ENCODE measurements at places on chromosomes 2 and 18. TPM values are rescaled to one million over a fixed set of nuclear protein-coding genes. Genes with fewer than 3 reads are reported as not detected.
A peak's percentile ranks its signal among the peaks of the same experiment; 100 is the strongest.

The DTNA gene
- 18.6 TPM for total RNA-seq

The KATNAL2 gene
- 15.4 TPM for total RNA-seq

DNA sequence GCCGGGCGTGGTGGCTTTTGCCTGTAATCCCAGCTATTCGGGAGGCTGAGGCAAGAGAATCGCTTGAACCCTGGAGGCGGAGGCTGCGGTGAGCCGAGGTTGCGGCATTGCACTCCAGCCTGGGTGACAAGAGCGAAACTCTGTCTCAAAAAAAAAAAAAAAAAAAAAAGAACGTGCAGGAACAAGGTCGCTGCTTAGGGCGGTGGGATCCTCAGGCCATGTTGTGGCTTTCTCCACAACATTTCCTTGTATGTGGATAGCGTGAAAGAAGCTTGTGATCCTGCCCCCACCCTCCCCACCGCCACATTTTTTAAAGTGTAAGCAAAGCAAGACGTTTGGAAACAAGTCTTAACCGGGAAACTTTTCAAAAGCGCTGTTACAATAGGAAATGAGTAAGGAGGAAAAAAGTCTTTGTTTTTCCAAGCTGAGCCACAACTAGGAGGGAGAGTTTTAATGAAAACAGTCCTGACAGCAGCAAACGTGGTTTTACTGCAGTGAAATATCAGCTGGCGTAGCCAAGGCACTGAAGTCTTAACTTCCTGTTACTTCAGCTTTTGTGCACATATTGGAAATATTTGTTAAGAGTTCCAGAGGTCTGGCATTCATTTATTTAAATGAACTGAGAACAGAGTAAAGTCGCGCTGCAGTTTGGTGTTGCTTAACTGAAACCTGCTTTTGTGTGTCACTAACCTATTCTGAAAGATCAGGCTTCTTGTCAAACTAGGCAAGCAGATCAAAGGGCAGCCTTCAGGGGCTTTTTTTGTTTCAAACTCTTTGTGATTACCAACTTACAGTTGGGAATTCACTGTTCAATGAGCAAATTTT lies 3.8 kb downstream of the TGIF1 start:
- peak; percentile 76 for DNase-seq

GRCh38 chr2:46179037-46179621 lies 118.1 kb upstream of the EPAS1 start:
- DNase-seq = peak; percentile 66

- DNase-seq = no peak
Observed at GRCh38 chr2:8574196-8575037, 107.4 kb upstream of the ID2 start.

GRCh38 chr2:73033142-73033765 lies 38.3 kb downstream of the SFXN5 start:
- DNase-seq = no peak

The GAREM1 gene
- total RNA-seq = 9.5 TPM

DNA sequence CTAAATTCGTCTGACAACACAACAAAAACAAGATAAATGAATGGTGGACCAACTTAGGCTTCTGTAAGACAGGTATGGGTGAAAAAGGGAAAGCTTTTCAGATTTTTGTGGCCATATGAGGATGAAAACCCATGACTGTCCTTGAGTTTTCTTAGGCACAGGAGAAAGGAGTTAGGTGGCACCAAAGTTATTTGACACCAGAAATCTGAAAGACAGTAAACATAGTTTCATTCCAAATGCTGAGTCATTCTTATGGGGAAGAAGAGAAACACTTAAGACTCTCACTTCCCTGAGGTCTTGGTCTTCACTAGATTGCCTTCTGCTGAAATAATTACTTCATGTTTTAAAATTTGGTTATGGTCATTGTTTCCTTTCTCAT lies 5.2 kb upstream of the GPD2 start:
- peak; percentile 43 for DNase-seq

The SCN1A gene
- 0.83 TPM for total RNA-seq

The ZNF2 gene
- 5.6 TPM for total RNA-seq

DNA sequence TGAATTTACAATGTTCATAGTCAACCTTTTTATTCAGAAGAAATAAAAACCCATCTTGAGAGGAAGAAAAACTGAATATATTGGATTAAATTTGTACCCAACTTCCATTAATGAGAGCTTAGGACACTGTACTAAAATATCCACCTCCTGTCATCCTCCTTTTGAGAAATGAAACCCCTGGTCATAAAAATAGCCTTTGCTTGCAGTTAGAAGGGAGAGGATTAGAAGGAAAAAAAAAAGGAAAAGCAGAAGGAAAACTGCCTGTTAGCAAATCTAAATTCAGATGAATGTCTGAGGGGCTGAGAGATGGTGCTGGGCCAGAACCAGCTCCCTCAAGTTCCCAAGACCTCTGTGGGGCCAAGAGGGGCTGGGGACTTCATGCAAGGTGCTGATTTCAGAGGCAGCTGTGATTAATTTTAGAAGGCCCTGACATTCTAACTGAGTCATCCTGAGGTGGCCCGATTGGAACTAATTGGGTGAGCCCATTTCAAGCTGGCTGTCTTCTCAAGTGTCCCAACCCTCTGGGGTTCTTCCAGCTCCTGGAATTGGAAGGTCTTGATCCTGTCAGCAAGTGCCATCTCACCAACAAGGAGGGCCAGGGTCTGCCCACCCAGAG lies 38.4 kb upstream of the BIN1 start:
- no peak for DNase-seq

GRCh38 chr2:113818382-113818951 lies 62.0 kb upstream of the SLC35F5 start:
- DNase-seq = no peak

GRCh38 chr2:47025969-47026610 lies 110.5 kb upstream of the MCFD2 start:
- DNase-seq = no peak

- no peak for DNase-seq
Observed at GRCh38 chr18:13138420-13139139, 80.0 kb upstream of the LDLRAD4 start.

DNA sequence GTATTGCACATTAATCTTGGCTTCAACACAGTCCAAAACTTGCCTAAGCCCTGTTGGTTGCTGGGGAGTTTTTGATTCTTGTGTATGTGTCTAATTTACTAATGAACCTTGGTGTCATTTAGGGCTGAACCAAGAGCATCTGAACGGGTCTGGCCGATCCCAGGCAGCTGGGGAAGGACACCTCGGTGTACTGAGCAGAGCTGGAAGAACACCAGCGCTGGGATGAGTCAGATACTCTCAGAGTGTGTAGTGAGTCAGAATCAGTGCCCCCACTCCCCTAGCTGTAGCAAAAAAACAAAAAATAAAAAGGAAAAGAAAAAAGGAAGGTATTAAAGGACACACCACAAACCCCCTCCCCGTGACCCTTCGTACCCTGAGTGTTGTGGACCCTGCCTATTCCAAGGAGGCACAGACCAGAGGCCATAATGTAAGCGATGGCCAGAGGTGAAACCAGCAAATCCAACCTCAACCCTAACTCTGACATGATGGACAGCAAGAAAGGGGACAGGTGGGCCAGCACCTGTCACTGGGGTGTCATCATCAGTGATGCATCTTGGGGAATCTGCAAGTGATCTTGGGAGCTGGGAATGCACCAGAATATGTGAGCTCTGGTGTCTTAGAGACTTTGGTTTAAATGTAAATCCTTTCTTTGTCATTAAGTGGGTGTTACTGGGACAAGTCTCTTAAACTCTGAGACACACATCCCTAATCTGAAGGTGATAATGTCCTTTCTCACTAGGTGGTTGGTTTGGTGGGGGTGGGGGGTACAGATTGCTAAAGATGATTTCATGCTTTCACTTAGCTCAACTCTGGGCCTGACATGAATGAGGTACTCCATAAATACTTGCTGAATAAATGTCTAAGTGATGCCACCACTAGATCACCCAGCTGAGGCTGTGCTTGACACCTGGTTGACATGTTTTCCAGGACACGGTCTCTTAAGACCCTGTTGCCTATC lies 34.2 kb upstream of the NCOA1 start:
- peak; percentile 46 for DNase-seq

The NPAS2 gene
- 9.4 TPM for total RNA-seq

DNA sequence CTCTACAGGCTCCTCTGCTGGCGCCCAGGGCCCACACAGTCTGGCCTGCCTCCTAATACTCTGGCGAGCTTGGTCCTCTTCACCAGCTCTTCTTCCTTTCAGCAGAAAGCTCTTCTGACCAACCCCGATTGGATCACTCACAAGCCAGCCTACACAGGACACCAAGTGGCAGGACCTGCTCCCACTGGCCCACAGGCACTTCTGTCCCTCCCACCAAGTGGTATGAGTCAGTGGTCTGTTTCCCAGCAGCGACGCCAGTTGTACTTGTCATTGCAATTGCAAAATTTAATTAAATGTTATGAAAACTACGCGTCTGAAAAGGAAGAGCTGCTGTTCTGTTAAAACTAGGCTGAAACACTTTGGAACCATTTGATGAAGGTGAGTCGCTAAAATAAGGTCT lies 46.7 kb downstream of the NDUFA10 start:
- no peak for DNase-seq

The SKOR2 gene
- total RNA-seq = not detected

The FZD7 gene
- 15.1 TPM for total RNA-seq

GRCh38 chr2:42979416-42979869 lies 187.1 kb upstream of the HAAO start:
- no peak for DNase-seq

The COL4A3 gene
- not detected for total RNA-seq

The FAM117B gene
- total RNA-seq = 13.3 TPM

- DNase-seq = no peak
Observed at GRCh38 chr2:119706221-119706620, 27.2 kb downstream of the TMEM177 start.

GRCh38 chr2:179170901-179171300 lies 93.7 kb downstream of the SESTD1 start:
- no peak for DNase-seq

DNA sequence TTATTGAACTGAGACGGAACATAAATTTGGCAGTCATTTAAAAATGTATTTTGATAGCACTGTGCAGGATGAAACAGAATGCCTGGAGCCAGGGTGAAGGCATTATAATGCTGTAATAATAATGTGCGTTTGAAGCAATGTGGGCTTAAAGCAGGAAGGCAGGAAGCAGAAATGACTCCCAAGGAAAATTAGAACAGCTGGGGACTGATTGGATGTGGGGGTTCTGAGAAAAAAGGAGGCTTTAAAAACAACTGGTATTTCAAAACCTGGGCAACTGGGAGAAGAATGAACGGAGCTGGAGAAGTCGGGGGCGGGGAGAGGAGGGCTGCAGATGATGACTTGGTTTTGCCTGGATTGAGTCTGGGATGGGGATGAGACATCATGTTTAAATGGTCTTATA lies 12.6 kb downstream of the FAM124B start:
- no peak for DNase-seq

The MAP2 gene
- total RNA-seq = 2.0 TPM

- peak; percentile 28 for DNase-seq
Observed at GRCh38 chr2:74577448-74577847, 22.9 kb downstream of the DOK1 start.

DNA sequence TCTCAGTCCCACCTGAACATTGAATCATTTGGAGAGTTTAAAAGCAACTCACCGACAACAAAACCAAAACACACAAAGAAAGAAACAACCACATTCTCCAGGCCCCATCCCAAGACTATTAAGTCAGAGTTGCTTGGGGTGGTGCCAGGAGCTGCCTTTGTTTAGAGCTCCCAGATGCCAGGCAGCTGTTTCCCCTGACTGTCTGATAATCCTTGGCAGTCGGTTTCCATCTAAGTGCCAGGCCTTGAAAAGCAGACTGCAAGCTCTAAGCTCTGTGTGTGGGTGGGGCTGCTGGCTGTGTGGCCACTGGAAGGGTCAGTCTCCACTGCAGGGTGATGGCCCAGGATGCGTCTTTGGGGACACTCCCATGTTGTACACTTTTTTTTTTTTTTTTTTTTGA lies 255.3 kb upstream of the AGAP1 start:
- peak; percentile 91 for DNase-seq

GRCh38 chr2:60468382-60469085 lies 84.9 kb downstream of the BCL11A start:
- no peak for DNase-seq

The LRRC30 gene
- total RNA-seq = not detected

The ARHGAP15 gene
- total RNA-seq = not detected

DNA sequence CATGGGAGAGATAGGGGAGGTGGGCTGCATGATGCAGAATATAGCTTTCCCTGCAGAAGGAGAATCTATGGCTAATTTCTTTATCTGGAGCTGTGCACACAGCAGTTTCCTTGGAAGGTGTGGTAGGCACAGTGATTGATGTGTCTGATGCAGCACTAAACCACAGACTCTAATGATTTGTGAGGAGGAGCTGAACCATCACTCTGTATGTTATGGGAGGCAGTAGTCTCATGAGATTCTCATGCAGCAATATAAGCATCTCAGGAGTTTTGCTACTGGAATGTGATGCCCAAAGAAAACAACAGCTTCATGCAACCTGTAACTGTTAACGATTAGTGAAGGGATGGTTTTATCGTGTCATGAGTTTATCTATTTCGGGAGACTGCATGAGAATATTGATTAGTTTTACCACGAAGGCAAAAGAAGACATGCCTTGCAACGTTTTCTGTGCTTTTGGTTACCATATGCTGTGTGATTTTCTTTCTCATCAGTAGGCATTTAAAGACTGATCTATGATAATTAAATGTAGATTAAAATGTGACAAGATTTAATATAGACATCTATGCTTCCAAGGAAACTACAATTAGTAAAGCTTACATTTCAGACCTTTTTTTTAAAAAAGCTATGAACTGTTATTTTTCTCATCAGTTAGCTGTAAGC lies 286.8 kb downstream of the ARL6IP6 start:
- DNase-seq = no peak

- DNase-seq = no peak
Observed at GRCh38 chr2:190835303-190835930, 45.2 kb upstream of the GLS start.

DNA sequence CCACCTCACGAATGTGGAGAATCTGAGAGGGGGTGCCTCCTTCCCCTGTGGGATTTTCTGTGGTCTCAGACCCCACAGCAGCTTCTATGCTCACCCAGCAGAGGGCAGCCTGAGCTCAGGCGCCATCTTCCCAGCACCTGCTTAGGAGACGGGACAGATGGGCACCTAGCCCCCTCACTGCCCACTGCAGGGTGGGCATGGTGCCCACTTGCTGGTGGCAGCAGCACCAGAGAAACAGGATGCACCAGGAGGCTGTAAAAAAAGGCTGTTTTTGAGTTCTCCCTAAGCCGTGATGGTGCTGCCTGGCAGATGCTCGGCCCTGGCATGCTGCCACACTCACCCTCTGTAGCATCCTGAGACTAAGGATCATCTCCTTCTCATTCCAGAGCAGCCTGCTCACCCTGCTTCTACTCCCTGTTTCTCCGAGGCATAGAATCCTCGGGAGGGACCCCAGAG lies 19.1 kb upstream of the SLC20A1 start:
- peak; percentile 71 for DNase-seq

DNA sequence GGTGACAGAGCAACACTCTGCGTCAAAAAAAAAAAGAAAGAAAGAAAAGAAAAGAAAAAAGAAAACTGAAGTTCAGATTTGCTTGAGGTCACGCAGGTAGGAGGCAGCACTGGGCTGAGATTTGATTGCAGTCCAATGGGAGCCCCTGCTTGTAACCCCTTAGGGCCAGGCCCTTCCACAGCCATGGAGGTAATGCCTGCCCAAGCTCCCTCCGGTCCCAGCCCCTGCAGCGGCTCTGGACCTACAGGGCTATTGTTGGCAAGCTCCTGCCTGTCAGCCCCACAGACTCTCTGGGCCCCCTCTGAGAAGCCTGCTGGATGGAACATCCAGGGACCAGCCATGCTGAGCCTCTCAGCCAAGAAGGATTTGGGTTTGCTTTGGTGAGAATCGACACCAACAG lies 12.2 kb downstream of the ZFP36L2 start:
- no peak for DNase-seq

- DNase-seq = no peak
Observed at GRCh38 chr2:205323929-205324328, 358.4 kb upstream of the NRP2 start.

The NT5DC4 gene
- total RNA-seq = not detected

Measured in A673 (cell line).